Activated CD4-positive, alpha-beta memory T cell treated with anti-CD3 and anti-CD28 coated beads, Interleukin-2, amount 10 ng/mL, durations not matched to agents 7 days and 5 days (primary cell): ENCODE measurements at places on chromosomes 12 and 14. TPM values are rescaled to one million over a fixed set of nuclear protein-coding genes. Genes with fewer than 3 reads are reported as not detected.

NRXN3 gene
- not detected for total RNA-seq

- H3K4me3 ChIP-seq = no peak overlapping the region
- H3K27ac ChIP-seq = no peak overlapping the region
- peaks cover 10% of the 10 kb centered on the region for H3K4me1 ChIP-seq
- peaks cover 12% of the 10 kb centered on the region for H3K27me3 ChIP-seq
Observed at GRCh38 chr12:103547929-103548328, 39.1 kb upstream of the STAB2 start.

DNA sequence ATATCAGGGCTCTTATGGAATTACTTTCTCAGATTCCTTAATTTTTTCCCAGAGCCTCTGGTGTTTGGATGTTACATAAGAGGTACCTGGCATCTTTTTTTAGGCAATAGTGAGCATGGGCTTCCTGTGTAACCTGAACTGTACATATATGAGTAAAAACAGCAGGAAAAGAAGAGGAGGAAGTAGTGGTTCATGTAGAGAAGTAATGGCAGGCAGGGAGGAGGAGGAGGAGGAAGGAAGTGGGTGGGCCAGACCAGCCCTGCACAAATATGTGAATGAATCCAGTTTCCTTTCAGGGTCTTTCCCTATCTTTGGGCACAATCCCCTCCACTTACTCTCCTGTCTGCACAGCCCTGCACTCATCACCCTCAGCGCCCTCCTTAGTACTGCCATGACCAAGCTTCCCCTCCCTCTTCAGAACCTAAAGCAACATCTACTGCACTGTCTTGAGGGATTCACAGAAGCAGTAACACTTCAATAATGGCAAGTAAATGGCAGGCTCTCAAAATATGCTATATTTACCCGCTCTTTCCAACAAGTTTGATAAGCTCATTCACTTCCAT, 40.9 kb upstream of the GSG1 start:
- H3K4me3 ChIP-seq = no peak overlapping the region
- H3K36me3 ChIP-seq = no peaks in the 10 kb centered on the region
- peaks cover 27% of the 10 kb centered on the region for H3K4me1 ChIP-seq
- peak; percentile 20 for DNase-seq

GRCh38 chr12:5780536-5780935, 164.5 kb downstream of the ANO2 start:
- DNase-seq = no peak
- H3K4me3 ChIP-seq = no peak overlapping the region
- H3K27me3 ChIP-seq = no peaks in the 10 kb centered on the region
- H3K36me3 ChIP-seq = no peaks in the 10 kb centered on the region
- no peak overlapping the region for H3K27ac ChIP-seq

DNA sequence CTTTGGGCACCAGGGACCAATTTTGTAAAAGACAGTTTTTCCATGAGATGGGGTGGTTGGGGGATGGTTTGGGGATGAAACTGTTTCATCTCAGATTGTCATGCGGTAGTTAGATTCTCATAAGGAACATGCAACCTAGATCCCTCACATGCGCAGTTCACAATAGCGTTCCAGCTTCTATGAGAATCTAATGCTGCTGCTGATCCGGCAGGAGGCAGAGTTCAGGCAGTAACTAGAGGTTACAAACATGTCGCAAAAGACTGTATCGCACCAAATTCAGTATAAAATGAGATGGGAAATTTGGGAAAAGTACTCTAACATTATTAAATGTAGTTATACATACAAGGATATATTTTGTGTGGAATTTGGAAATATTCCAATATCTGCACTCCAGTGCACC, 213.2 kb upstream of the LRFN5 start:
- no peaks in the 10 kb centered on the region for H3K36me3 ChIP-seq
- no peaks in the 10 kb centered on the region for H3K4me1 ChIP-seq
- no peak overlapping the region for H3K27ac ChIP-seq
- no peak overlapping the region for H3K4me3 ChIP-seq
- DNase-seq = no peak
- no peaks in the 10 kb centered on the region for H3K27me3 ChIP-seq

DNA sequence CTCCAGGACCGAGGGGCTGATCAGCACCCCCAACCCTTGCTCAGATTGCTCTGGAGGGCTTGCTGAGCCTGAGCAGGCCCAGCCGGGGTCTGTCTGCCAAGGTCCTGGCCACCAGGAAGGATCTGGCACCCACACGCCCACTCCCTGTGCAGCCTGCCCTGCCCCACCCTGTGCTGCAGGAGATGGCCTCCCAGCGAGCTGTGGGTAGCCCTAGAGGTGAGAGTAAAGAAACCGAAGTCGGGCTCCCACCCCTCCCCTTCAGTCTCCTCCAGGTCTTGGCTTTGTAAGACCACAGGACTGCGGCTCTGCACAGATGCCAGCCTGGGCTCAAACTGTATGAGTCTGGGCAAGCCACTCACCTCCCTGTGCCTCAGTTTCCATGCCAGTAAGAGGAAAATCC, 307.8 kb downstream of the BCL11B start:
- no peak overlapping the region for H3K4me3 ChIP-seq
- no peak for DNase-seq
- H3K36me3 ChIP-seq = no peaks in the 10 kb centered on the region

- H3K27me3 ChIP-seq = peaks cover 2% of the 10 kb centered on the region
- H3K4me1 ChIP-seq = no peaks in the 10 kb centered on the region
- DNase-seq = no peak
- no peak overlapping the region for H3K27ac ChIP-seq
Observed at GRCh38 chr14:50970886-50971781, 26.9 kb upstream of the PYGL start.

DNA sequence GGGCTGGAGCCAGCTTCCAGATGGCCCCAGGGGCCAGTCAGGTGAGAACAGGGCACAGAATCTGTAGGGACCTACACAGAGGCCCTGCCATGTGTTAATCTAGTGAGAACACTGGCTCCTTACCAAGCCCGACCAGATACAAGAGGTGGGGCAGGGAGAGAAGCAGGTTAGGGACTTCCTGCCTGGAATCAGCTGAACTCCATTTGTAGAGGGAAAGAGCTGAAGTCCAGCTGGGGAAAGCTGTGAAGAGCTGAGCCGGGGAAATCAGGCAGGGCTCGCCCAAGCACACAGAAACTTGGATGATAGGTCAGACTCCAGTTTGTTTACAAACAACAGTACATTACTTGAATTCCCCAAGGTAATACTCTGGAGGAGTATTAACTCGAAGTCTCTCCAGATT, 46.7 kb downstream of the PTGER2 start:
- peaks cover 8% of the 10 kb centered on the region for H3K36me3 ChIP-seq
- peaks cover 16% of the 10 kb centered on the region for H3K4me1 ChIP-seq
- H3K27me3 ChIP-seq = peaks cover 1% of the 10 kb centered on the region
- H3K27ac ChIP-seq = no peak overlapping the region

DNA sequence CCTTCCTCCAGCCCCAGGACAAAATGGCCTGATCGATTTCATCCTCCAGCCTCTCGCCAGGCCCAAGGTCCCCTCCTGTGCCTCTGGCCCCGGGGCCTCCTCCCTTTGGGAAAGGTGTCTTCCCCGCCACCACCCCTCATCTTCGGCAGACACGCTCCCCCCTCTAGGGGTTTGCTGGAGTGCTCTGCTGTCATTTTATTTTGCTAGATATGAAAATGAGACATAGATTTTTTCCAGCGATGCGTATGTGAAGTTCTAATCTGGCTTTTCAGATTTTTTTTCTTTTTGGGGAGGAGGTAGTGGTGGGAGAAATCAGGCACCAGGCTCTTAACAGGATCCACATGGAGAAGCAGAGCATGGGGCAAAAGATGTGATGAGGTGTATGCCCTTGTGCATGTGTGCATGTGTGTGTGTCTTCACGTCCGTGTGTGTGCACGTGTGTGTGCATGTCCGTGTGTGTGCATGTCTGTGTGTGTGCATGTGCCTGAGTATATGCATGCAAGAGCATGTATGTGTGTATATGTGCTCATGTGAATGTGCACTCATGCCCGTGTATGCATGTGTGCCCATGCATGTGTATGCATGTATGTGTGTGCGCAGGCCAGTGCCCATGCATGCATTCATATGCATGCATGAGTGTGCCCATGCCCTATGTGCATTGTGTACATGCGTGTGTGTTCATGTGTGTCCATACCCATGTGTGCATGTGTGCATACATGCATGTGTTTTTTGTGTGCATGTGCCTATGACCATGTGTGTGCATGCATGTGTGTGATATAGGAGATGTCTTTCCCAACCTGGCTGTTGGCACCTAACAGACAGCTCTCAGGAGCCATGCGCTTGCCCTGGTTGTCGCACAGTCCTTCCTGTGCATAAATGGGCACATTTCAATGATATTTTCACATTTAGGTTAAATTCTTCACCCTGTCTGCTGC, 203.0 kb downstream of the RBM19 start:
- H3K27me3 ChIP-seq = peaks cover 2% of the 10 kb centered on the region
- no peaks in the 10 kb centered on the region for H3K4me1 ChIP-seq
- DNase-seq = no peak
- no peaks in the 10 kb centered on the region for H3K36me3 ChIP-seq
- no peak overlapping the region for H3K27ac ChIP-seq
